NCI-H1092 (cell line): ENCODE measurements at places on chromosomes 7 and 10.

- DNase-seq, result peak; percentile 49
Observed at GRCh38 chr7:121107923-121108498, 119.5 kb downstream of the CPED1 start.

- DNase-seq, result no peak
Observed at GRCh38 chr7:115838829-115839228, 191.7 kb downstream of the TFEC start.

GRCh38 chr10:75932921-75933320 lies 501.5 kb downstream of the LRMDA start:
- DNase-seq, result no peak

- no peak for DNase-seq
Observed at GRCh38 chr10:96417441-96417840, 58.6 kb upstream of the OPALIN start.

DNA sequence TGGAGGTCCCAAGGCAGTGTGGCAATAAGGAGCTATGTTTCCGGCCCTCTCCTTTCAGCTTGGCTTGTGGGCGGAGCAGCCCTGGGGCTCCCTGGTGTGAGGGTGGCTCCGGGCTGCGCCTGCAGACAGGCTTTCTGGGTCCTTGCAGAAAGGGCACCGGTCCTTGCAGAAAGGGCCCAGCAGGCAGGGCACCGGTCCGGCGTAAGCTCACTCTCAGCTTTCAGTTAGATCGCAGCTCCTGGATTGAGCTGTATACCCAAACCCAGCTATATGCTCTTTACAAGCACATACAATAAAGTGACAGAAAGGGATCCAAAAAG lies 293.8 kb upstream of the SHH start:
- DNase-seq, result no peak

- no peak for DNase-seq
Observed at GRCh38 chr7:92625617-92626016, 35.4 kb upstream of the FAM133B start.

DNA sequence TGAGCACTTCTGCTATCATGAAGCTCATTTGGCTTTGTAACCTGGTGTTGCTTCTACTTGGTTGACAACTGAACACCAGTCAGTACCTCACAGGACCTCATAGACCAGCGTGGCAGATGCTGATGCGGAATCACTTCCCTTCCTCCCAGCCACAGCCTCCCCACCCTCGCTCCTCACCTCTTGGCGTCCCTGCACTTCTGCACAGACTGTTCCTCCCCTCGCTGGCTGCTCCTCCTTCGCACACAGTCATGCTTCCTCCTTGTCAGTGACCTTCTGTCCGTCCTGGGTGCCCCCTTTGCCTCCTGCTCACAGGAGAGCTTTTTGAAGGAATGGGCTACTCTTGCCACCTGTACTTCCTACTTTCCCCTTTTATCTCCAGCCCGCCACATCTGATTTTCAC lies 61.4 kb upstream of the CTBP2 start:
- no peak for DNase-seq

DNA sequence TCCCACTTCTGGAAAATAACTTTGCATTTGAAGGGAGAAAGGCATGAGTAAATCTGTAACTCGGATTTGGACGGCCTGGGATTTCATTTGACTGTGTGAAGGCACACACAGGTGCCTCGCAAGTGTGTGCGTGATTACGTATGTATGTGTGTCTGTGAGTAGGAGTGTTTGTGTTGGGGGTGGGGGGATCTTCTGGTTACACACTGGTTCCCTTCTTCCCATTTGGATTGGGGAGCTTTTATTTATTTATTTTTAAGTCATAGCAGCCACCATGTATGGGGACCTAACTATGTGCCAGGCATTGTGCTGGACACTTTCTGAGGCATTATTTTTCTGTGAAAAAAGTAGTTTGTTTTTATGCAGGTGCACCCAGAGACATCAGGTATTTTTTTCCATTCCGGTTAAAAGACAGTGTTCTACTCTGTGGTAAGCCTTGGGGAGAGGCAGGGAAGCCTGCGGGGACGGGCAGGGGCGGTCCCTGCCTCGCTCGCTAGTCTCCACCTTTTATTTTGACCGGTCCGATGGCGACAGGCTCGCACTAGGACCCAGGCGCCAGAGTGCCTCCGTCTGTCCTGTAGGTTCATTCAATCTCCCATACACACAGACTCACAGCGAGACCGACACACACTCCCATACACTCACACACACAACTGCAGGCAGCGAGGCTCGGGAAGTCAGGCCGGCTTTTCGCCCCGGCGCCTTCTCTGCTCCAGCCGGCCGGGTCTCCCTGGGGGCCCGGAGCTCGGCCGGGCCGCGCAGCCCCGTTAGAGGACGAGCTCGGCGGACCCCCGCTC lies at the start of gene MXI1:
TSS of gene MXI1 (plus strand) at position 595 of the 794 bp plus-strand sequence. CDS start 204 bp downstream, outside the sequence.
- no peak for DNase-seq

DNA sequence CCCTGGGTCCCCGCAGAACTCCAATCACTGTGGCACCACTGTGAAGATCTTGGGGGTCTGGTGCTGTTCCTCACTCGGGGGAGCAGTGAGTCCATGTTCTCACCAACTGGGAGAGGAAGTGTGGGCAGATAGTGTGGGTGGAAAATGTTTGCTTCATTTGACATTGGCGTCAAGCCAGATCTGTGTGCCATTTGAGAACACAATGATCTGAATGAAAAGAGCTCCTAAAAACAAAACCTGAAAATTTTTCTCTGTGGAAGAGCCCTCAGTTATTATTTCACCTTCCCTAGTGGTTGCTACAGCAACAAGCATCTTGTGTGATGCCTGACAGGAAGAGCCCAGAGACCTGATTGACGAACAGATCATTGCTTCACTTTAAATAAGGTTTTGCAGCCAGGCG lies 125.6 kb downstream of the VIPR2 start:
- no peak for DNase-seq

GRCh38 chr10:15515202-15515601 lies 144.1 kb upstream of the FAM171A1 start:
- no peak for DNase-seq

- DNase-seq, result no peak
Observed at GRCh38 chr7:98097042-98097645, 9.5 kb upstream of the LMTK2 start.

DNA sequence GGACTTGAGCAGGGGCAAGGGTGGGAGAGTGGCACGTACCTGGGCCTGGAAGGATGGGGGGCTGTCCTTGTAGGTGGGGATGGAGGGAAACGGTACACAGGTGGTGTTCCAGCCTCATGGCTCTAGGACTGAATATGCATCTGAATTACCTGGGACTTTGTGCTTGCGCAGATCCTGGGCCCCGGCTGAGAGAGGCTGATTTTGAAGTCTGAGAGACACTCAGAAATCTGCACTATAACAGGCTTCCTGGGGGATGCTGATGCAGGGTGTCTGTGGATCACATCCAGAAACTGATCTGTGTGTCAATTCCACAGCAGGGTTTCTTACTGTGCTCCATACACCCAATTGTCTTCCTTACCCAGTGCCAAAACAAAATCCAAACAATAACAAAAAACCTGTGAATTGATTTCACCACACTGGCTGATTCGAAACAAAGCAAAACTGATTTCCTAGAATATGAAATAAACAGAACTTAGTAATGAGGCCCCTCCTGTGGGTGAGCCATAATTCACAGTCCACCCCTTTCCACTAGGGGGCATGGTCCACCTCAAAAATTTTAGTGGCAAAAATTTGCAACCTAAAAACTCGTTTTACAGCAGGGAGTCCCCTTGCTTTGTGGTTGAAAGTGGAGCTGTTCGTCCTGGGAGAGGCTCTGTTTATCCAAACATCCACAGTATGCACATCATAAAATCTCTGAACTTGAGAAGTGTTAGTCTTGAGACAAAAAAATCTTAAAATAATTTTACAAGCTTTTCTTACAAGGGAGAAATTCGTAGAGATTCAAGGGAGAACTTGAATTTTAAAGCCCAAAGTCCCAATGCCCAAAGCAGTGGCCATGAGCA lies 32.0 kb upstream of the PLEKHA1 start:
- peak; percentile 20 for DNase-seq

- DNase-seq, result no peak
Observed at GRCh38 chr10:10831085-10831484, 186.6 kb upstream of the CELF2 start.

- no peak for DNase-seq
Observed at GRCh38 chr7:151275813-151276577, 27.5 kb upstream of the SMARCD3 start.

DNA sequence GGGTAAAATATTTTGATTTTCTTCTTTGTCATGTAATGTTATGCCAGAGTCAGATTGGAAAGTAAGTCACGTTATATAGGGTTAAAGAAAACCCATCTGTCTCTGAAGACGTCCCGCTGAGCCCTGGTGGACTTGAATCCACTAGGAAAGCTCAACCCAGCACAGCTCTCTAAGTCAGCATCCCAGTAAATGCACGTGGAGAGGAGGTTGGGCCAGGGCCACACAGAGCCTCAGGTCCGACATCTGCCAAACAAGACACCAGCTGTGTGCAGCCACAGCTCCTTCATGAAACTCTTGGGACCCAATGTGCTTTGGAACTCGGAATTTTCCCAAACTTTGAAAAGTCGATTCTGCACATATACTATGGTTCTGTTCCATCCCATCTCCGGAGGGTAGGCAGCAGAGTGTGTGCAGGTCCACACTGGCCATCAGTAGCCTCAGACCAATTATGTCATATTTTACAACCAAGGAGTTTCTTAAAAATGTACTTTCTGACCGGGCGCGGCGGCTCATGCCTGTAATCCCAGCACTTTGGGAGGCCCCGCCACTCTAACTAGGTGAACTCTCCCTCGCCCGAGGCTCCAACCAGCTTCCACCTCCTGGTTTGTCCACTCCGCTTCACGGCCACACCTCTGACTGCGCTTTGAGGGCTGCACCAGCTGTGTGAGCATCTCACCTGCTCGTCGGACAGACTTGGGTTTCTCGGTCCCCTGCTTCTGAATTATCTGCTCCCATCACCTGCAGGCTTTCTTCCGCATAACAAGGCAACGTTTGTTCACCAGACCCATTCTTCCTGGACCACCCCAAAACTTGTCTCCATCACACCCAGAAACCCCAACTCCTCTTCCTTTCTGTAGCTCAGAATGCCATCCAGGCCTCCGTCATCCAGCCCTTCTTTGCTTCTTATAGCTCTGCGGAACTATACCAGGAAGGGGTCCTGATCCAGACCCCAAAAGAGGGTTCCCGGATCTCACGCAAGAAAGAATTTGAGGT lies 29.7 kb upstream of the DNAJB6 start:
- DNase-seq, result no peak

DNA sequence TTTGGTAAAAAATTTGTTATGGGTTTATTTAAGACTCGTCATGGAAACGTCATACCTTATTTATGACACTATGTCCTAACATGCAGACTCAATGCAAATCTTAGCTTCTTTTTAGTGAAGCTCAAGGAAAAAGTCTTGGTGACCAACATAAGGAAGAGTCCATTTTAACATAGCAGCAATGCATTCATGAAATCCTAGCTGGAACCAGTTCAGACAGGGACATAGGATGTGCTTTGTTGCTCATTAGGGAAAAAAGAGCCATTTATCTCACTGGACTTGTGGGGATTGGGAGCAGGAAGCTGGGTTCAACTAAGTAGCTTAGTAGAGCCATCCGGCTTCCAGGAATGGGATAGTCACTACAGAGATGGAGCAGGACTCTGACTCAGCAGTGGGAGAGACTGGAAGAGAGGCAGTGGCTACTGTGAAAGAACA lies 100.7 kb upstream of the DKK1 start:
- DNase-seq, result no peak

DNA sequence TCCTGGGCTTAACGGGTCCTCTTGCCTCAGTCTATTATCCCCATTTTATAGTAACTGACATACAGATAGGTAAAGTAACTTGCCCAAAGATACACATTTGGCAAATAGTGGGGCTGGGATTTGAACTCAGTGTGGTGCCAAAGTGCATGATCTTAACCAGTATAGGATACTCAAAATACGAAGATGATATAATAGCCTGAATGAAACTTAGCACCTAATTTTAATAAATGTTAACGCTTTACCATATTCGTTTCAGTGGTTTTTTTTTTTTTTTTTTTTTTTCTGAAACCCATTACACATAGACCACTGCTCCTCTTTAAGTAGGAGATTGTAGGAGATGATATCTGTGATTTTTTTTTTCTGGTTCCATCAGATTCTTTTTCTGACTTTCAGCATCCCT lies 21.4 kb downstream of the ACTR3B start:
- no peak for DNase-seq

DNA sequence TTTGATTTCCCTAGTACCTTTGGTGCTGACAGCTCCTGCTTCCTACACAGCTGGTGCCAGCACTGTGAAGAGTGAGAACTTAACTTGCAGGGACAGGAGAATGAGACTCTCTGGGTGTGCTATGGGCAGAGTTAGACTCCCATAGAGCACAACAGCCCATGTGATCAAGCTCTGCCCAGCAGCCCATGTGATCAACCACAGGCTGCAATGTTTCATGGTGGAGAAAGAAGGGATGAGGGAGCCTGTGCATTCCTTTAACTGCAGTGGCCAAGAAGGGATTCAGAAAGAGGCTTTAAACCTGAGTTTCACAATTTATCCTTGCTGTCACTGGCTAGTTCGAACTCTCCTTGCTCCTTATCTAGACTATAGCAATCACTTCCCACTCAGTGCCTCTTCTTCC lies 10.0 kb upstream of the MEST start:
- DNase-seq, result no peak

- no peak for DNase-seq
Observed at GRCh38 chr10:96263176-96263575, 8.2 kb downstream of the BLNK start.

DNA sequence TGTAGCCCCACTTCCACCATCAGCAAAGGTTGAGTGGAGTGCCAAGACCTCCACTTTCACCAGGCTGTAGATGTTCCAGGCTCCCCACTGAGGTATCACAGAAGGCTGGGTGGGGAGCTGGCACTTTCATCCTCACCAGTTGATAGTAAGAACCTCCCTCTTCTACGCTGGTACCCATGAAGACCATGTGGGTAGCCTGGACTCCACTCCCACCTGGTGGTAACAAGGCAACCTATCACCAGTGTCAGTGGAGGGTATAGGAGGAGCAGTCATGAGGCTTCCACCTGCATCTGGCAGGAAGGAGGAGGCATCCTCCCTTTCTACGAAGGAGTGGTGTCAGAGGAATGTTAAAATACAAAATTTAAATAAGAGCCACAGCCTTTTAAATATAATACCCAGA lies 4.4 kb downstream of the SMIM30 start:
- no peak for DNase-seq

- DNase-seq, result no peak
Observed at GRCh38 chr7:46459942-46460341, 538.9 kb upstream of the IGFBP3 start.

- no peak for DNase-seq
Observed at GRCh38 chr7:8144856-8145255, 117.1 kb downstream of the ICA1 start.

GRCh38 chr7:10704653-10705052 lies 269.0 kb upstream of the PHF14 start:
- DNase-seq, result no peak

GRCh38 chr10:103102195-103102594 lies 90.9 kb downstream of the NT5C2 start:
- no peak for DNase-seq

GRCh38 chr10:71209731-71210541 lies 2.4 kb upstream of the UNC5B start:
- no peak for DNase-seq
